NCI-H1048 (cell line): ENCODE measurements at places on chromosomes 12 and 14.
A peak's percentile ranks its signal among the peaks of the same experiment; 100 is the strongest.

DNA sequence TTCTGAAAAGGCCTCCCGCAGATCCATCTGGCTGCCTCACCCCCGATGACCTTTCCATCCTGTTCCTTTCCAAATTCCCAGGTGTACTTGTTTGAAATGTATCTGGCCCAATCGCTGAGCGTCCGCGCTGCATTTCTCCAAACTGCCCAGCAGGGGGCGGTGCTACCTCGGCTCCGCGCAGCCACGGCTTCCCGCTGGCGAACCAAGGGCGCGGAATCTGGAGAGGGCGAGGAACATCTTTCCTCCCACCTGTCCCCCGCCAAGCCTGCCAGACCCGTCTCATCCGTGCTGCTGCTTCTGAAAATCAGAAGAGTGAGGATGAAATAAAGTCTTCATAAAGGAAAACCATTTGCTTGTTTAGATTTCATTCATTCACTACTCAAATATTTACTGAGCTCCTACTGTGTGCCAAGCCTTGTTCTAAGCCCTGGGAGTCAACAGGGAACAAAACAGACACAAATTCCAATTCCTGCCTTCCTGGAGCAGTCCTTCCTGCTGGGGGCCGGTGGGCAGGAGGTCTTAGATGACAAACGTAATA, 16.8 kb upstream of the MYL2 start:
- no peak for DNase-seq

GRCh38 chr12:14417715-14418114, 52.2 kb downstream of the ATF7IP start:
- peak; percentile 83 for DNase-seq

GRCh38 chr12:119089380-119090013, 89.2 kb upstream of the HSPB8 start:
- no peak for DNase-seq

DNA sequence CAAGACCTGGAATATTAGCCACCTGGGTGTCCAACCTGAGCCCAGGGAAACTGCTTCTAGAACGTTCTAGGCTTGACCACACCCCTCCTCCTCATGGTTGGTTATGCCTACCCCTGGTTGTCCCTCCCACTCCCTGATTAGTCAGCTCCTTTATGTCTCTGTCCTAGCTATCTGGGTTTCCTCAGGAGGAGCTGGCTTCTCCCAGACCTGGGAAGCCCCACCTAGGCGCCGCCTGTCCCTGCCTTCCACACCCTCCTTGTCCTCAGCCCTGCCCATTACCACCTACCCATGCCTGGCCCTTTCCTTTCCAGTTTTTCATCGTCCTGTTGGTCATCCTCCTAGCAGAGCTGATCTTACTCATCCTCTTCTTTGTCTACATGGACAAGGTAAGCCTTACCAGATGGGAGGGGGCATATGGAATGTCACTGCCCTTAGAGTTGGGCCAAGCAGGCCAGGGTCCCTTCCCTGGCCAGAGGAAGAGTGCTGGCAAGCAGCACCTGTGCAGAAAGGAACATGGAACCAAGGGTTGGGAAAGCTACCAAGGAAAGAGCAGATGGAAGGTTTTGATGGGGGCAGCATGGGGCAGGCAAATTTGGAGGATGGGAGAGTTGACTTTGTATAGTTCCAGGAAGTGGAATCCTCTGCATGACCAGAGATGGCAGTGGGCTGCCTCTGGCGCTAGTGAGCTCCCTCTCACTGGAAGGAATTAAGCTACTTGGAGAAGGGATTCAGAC, 201.7 kb downstream of the TSPAN9 start:
- no peak for DNase-seq
